ENCODE measurements at places on chromosomes 12 and 14.

DNA sequence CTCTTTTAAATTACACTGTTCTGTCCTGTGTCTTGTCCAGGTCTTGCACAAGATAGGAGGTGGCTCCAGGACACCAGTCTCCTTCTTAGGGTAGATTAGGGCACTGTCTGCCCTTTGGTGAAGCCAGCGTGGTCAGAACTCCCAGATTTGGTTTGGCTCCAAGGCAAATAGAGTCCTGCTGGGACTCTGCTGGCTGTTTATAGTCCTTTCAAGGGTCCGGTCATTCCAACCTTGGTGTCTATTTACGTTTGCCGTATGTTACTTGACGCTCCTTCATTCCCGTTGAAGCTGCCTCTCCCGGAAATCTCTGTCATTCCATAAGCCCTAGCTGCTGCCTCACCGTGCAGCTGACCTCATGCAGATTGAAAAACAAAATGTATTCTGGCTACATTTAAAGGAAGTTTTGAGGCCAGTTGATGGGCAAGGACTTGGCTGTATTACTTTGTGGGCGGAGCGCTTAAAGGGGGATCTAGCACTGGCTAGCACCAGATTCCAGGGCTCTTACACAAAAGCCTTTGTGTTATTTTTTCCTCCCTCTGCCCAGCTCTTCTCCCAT, 180.6 kb downstream of the AKAP6 start:
- DNase-seq: no peak

- no peak for DNase-seq
These were observed at the start of gene TMPRSS12 for GRCh38 chr12:50842637-50843493. Gene TMPRSS12, plus strand, starts transcription at chr12:50842926. Its CDS starts 39 bp downstream, at chr12:50842965.

DNA sequence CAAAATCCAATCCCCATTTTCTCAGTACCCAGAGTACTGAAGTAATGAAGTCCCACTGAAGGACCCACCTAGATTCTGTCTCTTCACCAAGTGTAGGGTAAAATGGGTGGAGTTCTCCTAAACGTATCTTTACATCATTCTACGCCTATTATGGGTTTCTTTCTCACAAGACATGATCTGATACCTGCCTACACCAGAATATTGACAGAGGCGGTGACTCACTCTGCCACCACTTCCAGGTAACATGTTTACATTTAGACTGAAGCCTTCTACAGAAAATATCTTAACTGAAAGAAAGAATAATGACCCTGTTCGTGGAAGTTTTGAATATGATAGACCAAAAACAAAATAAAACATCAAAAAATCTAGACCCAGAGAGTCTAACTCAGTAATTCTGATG, 89.8 kb downstream of the BTG1 start:
- peak; percentile 77 for DNase-seq

GRCh38 chr12:115947696-115948062, 329.8 kb downstream of the MED13L start:
- no peak for DNase-seq

- no peak for DNase-seq
These were observed 973.3 kb upstream of the TMEM132C start for GRCh38 chr12:127293507-127294310.

GRCh38 chr14:33764876-33765650, 185.8 kb downstream of the EGLN3 start:
- DNase-seq: no peak

DNA sequence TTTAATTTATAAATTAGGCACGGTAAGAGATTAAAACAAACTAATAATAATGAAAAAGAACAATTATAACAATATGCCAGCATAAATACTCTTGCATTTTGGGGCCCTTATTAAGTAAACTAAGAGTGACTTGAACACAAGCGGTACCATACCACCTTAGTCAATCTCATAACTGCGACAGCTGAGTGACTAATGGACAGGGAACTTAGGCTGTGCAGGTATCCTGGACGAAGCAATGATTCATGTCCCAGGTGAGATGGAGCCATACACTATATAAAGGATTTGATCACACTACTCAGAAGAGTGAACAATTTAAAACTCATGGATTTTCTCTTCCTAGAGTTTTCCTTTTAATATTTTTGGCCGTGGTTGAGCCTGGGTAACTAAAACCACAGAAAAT, 4.3 kb downstream of the KLRC4 start:
- no peak for DNase-seq

- DNase-seq: no peak
These were observed 136.9 kb upstream of the PARP11 start for GRCh38 chr12:4009979-4010704.

- DNase-seq: no peak
These were observed 42.9 kb downstream of the ELK3 start for GRCh38 chr12:96237035-96237434.

DNA sequence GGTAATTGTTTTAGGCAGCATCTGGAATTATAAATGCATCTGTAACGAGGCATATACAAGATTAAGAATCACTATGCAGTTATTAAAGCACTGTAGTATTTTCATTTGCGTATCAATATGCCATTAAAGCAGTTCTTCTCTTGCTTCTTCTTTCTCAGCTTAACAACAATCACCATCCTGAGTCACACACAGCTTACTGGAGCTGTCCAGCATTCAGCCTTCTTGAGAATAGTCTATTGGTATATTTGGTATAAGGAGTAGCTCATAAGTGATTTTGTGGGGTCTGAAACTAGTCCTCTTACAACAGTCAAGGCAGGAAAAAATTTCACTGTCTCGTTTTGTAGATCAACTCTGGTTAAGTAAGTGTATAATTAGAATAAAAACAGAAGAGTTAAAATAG, 523.0 kb upstream of the FOXG1 start:
- DNase-seq: no peak

DNA sequence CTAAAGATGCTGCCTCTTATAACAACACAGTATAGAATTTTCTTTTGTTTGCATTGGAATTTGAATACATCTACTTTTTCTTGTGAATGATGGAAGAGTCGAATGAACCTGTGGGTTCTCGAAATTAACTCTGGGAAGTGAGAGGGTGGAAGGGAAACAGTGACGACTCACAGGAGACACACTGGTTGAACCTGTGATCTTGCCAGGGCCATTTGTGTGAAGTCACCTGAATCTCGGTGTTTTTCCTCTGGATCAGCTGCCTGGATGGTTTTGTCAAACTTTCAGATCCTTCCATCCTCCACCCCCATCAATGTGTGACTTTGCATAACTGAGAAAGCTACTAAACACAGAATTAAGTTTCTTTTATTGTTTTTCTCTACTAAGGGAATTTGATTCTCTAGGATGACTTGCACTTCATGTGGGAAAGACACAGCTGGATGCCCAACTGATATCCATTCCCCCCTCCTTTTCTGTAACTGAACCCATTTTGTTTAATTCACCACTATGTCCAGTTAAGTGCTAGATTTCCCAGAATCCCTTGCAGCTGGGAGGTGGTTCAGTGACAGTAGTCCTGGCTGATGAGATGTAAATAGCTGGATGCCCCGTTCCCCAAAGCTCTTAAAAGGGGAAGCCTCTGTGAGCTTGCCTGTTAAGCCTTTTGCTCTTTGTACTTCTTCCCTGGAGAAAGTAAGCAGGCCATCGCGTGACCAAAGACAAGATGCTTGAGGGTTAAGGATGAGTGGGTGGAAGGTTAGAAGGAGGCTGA, 6.3 kb downstream of the PPFIBP1 start:
- DNase-seq: no peak

DNA sequence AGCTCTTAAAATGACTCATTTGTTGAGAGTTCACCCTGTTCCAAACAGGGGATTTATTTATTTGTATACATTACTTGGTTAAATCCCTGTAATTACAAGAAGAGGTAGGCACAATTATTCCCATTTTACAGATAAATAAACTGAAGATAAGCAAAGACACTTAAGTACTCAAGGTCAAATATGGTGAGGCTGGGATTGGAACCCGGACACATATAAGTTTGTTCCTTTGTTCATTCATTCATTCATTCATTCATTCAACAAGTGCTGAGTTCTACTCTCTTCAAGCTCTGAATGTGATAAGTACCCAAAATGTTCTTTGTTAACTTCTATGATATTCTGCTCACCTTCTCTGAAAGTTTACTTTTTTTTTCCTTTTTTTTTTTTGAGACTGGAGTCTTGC, 2.4 kb upstream of the TRIM9 start:
- DNase-seq: no peak

DNA sequence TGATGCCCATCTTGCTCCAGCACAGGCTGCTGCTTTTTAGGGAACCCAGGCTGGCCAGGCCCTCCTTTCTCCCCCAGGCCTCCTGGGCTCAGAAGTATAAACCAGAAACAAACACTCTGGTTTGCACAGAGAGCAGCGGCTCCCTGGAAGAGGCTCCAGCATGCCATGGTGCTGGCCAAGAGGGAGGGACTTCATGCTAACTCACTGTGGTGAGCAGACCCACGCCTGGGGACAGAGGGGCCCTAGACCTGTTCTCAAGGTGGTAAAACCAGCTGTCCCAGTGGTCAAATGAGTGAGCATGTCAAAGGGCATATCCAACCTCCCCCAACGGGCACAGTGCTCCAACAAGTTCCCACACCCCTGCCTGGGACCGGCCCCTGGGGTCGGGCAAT, 15.5 kb downstream of the BCL11B start:
- peak; percentile 36 for DNase-seq

DNA sequence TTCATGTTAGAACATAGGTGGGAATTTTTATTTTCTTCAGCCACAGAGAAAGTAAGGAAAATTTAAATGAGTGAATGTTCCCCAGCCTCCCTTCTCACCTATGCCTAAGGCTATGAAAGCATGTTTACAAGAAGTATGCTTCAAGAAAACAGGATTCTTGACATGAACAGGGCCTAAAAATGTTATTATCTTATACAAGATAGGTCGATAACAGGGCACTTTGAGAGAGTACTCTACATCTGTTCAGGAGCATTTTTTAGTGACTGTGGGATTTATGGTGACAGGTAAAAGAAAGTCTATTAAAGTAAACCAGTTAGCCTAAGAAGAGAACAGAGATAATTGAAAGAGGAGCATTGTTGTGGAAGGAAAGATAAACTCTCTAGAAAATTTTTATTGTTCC, 222.9 kb upstream of the DAAM1 start:
- DNase-seq: no peak

GRCh38 chr12:124438437-124439056, 128.9 kb downstream of the NCOR2 start:
- no peak for DNase-seq

- no peak for DNase-seq
These were observed 53.8 kb downstream of the TESC start for GRCh38 chr12:117045160-117046010.

GRCh38 chr12:103816663-103817062, 24.4 kb downstream of the NT5DC3 start:
- DNase-seq: no peak

DNA sequence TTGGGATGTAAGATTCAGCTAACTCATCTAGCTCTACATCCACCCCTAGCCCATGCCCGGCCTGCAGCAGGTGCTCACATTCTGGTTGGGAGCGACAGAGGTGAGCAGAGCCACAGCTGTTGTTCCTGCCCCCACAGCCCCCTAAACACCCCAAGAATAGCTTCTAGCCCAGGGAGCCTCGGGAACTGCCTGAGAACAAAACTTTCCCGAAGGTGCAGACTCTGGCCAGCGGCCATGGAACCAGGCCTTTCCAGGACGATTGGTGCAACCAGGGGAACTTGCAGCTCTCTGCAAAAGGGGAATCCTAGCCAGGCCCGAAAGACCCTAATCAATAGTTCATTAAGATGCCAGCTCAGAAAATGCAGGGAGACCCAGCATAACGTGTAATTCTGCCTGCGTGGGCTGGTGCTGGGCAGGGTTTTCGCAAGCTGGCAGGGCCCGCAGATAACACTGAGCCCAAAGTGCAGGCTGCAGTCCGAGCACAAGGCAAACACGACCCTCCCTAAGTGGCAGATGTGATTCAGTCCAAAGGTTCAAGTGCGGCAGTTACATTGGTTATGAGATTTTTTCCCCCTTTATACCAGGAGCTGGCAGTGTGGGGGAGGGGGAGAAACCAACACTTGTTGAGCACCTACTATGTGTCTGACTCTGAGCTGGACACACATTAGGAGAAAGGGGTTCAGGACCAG, 122.5 kb upstream of the MAP1LC3B2 start:
- no peak for DNase-seq

Measured in CD4-positive, alpha-beta memory T cell (primary cell).